ENCODE measurements at places on chromosomes 6 and 20. TPM values are rescaled to one million over a fixed set of nuclear protein-coding genes. Genes with fewer than 3 reads are reported as not detected.

The RAD21L1 gene
- total RNA-seq, result 0.23 TPM

The SAMD10 gene
- total RNA-seq, result 2.3 TPM

The GPR6 gene
- total RNA-seq, result not detected

GRCh38 chr6:167330750-167331149 is 5.9 kb downstream of the TTLL2 start:
- DNase-seq, result no peak

DNA sequence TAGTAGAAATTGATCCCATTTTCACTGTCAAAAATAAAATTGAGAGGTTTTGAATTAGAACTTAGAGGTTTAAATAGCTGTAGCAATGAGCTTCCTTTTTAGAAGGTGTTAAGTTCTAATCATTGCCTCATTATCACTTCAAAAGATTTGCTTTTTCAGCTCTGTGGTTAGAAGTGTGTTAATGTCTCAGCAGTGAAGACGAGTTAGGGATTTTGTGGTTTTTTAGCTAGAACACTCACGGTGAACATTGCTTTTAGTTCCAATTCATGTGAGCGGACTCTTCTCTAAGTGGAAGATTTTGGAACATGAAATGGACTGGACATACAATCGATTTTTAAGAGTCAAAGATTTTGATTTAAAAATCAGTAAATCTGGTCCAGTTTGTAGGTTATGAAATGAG is 12.7 kb upstream of the IFNGR1 start:
- DNase-seq, result no peak
